ENCODE measurements at places on chromosomes 1 and 21. TPM values are rescaled to one million over a fixed set of nuclear protein-coding genes. Genes with fewer than 3 reads are reported as not detected.

Gene LEFTY2
- not detected for total RNA-seq

- DNase-seq = no peak
These were observed 79.6 kb downstream of the ATP1B1 start for GRCh38 chr1:169186106-169186505.

- DNase-seq = no peak
These were observed 27.2 kb upstream of the TTF2 start for GRCh38 chr1:117032681-117033539.

DNA sequence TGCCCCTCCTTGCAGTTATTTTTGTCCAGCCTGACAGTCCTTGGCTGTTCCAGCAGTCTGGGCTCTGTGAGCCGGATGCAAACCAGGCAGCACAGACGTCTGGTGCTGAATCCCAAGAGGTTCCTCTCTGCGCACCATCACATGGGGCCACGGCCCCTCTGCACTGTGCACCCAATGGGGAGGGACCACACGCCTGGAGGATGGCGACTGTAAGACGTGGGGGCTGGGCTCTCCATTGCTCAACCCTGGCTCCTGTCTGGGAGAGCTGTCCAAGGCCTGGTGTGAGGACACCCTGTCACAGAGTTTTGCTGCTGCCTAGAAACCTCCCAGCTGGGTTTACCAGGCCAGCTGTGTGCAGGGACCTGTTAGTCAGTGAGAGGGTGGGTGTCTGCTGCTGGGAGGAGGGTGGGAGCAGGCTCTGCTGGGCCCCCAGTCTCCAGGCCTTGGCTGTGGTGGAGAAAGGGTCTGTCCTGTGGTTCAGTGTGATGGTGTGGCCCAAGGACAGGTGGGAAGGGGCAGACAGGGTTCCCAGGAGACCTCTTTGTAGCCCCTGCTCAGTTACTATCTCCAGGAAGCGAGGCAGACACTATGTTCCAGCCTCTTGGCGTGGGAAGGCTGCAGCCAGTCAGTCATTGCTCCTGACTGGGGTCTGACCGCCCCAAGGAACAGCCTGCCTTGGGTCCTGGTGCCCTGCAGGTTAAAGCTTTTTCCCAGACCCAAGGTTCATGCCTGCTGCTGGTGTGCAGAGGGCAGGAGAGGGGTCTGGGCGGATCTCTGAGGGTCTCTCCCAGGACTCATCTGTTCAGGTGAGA is 13.8 kb downstream of the HEYL start:
- peak; percentile 91 for DNase-seq

GRCh38 chr21:25171438-25171837 is 435.8 kb downstream of the MRPL39 start:
- DNase-seq = no peak

DNA sequence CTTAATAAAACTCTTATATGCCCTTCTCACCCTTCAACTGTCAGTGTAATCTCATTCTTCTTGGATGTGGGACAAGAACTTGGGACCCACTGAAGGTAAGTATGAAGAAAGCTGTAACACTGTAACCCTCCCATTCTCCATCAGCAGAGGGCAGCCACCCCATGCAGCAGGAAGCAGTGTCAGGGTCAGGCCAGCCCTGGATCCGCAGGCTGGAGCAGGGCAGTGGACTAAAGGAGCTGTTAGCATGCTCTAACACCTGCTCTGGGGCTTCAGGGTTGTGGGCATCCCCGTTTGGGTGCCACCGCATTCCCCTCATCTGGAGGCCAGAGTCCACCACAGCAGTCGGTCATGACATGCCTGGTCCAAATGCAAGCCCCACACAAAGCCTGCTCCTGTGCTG is 156.5 kb downstream of the HIVEP3 start:
- DNase-seq = no peak

Gene MROH7
- under 0.01 TPM for total RNA-seq

- peak; percentile 56 for DNase-seq
These were observed 75.6 kb upstream of the CNIH3 start for GRCh38 chr1:224540535-224540934.

Gene DDX59
- 9.7 TPM for total RNA-seq

- no peak for DNase-seq
These were observed 13.9 kb downstream of the TEX50 start for GRCh38 chr1:173648880-173649605.

DNA sequence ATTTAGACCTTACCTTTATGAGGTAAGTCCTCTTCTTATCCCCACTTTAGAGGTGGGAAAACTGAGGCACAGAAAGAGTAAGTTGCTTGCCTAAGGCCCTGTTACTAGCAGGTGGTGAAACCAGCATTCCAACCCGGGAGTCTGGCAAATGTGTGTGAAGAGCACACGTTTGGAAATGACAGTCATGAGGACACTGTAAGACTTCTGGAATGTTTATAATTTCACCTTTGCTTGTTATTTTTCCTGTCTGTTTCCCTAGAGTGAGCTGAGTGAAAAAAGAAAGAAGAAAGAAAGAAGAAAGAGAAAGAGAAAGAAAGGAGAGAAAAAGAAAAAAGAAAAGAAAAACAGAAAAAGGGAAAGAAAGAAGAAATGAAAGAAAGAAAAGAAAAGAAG is 21.2 kb upstream of the LGALS8 start:
- DNase-seq = peak; percentile 62

DNA sequence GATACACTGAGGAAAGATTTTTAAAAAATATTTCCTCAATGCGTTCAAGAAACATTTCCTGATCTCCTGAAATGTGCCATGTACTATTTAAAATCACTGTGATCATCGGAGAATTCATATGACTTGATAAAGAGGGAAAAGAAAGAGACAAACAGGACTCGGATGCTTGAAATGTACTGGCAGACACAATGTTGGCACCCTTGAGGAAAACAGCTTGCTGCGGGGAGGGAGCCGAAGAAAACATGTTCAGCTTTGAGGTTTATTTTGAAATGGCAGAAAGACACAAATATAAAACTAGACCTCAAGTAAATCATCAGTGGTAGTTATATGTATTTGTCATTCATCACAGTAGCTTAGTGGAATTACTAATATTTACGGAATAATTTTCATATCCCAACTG is 100.9 kb upstream of the BRINP3 start:
- no peak for DNase-seq

GRCh38 chr1:84712276-84712874 is 22.1 kb upstream of the SSX2IP start:
- DNase-seq = peak; percentile 16

- DNase-seq = peak; percentile 64
These were observed at the start of gene RASAL2 for GRCh38 chr1:178093951-178094738. Gene RASAL2, plus strand, starts transcription at chr1:178094104. Its CDS starts 389 bp downstream, at chr1:178094493.

GRCh38 chr1:212062832-212063438 is 27.4 kb downstream of the DTL start:
- peak; percentile 59 for DNase-seq

DNA sequence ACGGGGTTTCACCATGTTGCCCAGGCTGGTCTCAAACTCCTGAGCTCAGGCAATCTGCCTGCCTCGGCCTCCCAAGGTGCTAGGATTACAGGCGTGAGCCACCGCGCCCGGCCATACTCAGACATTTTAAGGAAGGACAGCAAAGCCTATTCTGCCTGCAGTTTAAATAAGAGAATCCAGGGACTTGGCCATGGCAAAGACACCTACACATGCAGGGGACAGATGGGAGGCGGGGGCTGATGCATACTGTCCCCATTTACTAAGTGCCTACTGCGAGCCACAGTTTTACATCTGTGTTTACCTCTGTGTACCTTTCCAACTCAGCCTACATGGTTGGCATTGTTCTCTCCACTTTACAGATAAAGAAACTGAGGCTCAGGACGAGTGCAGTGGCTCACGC is 25.4 kb downstream of the LDLRAD2 start:
- no peak for DNase-seq

Gene PEX19
- 51.0 TPM for total RNA-seq

Gene RNASEL
- 4.5 TPM for total RNA-seq

DNA sequence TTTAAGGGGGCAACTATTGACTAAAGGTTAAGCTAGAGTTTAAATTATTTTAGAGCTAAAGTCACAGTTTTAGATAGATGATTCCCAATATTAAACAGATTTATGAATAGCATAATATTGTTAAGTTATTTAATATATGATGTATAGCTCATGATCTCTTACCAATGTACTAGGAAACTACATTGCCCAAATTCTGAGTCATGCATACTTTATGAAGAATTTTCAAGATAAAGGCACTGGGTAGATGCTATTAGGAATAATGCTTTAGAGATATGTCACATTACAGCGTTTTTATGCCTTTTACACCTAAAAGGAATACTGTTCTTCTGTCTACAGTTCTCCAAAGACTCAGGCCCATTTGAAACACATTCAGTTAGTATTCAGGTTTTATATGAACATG is 215.1 kb downstream of the NCAM2 start:
- no peak for DNase-seq

- no peak for DNase-seq
These were observed 123.7 kb upstream of the COP1 start for GRCh38 chr1:176330782-176331181.

DNA sequence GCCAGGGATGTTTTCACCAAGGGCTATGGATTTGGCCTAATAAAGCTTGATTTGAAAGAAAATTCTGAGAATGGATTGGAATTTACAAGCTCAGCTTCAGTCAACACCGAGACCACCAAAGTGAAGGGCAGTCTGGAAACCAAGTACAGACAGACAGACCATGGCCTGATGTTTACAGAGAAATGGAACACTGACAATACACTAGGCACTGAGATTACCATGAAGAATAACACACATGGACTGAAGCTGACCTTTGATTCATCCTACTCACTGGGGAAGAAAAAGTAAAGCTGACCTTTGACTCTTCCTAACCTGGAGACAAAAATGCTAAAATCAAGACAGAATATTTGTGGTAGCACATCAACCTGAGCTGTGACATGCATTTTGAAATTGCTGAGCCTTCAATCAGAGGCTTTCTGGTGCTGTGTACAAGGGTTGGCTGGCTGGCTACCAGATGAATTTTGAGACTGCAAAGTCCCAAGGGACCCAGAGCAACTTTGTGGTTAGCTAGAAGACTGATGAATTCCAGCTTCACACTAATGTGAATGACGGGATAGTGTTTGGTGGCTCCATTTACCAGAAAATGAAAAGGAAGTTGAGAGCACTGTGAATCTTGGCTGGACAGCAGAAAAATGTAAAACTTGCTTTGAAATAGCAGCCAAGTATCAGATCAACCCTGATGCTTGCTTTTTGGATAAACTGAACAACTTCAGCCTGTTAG is 190.4 kb upstream of the KCTD3 start:
- peak; percentile 8 for DNase-seq

Gene PODN
- 8.7 TPM for total RNA-seq

- DNase-seq = no peak
These were observed 32.5 kb upstream of the IVNS1ABP start for GRCh38 chr1:185349556-185349955.

DNA sequence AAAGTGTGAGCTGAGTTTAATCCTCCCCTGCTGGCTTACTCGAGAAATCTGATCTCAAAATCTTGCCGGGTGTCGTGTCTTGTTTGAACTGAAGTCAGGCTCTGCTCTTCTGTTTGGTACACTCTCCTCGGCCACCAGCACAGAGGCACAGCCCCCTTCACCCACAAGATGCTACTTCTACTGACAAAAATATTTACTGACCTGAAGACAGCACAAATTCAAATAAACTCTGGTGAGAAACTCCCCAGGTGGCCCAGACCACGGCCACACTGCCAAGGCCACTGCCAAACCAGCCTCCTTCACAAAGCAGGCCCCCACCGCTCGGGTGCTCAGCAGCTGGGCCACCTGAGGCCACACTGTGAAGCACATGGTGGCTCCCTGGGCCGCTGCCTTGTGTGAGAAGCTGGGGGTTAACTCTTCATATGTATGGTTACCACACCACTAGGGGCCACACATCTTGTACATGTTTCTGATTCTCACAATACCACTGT is 80.6 kb downstream of the TGFBR3 start:
- DNase-seq = no peak

DNA sequence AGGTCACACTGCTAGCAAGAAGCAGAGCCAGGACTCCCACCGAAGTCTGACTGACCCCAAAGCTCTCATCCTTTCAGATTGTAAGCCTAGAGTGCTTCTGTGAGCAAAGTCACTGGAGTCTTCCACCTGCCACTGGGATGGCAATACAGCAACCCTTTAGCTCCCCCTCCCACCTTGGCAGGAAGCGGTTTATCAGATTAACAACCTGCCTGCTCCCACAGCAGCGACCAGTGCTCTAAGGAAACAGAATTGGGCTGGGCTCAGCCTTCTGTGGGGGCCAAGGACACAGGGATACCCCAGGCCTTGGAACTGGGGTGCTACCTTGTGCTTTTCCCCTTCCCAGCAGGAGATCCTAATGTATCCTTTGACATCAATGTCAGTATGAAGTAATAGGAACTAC is 76.0 kb downstream of the GFI1 start:
- DNase-seq = no peak

DNA sequence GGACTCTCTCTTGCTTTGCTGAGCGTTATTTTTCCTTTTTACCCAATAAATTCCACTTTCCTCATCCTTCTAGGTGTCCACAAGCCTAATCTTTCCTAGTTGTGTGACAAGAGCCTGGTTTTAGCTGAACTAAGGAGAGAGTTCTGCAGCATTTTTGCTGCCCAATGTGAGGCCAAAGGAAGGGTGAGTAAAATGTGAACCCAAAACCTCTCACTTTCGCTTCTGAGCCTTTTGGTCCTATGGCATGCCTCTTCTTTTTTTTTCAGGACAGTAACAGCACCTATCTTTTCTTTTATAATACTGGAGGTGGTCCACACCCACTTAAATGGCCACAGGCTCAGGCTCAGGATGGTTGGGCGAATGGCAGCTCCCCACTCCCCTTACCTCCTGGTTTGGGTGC is 111.1 kb downstream of the COP1 start:
- no peak for DNase-seq

GRCh38 chr1:210232511-210233215 is at the start of gene SERTAD4:
Gene SERTAD4, plus strand, starts transcription at chr1:210232796. Its CDS starts 5,165 bp downstream, at chr1:210237961.
- DNase-seq = peak; percentile 31

DNA sequence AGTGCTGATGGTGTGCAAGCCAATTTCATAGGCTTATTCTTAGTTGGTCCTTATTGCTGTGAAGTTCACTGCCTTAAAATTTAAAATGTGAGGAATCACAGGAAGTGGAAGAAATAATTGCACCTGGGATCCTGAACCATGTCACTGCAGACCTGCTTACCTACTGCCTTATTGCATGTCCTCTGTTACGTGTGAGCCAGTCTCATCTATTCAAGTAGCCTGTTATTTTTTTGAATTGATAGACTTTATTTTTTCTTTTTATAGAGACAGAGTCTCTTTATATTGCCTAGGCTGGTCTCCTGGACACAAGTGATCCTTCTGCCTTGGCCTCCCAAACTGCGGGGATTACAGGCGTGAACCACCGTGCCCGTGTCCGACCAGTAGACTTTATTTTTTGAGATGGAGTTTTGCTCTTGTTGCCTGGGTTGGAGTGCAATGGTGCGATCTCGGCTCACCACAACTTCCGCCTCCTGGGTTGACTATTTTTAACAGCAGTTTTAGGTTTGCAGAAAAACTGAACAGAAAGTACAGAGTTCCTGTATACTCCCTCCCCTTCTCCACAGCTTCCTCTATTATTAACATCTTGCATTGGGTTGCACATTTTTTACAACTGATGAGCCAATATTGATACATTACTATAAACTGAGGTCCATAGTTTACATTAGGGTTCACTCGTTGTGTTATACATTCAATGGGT is 14.0 kb upstream of the DISC1 start:
- no peak for DNase-seq

- DNase-seq = no peak
These were observed 996 bp upstream of the MGST3 start for GRCh38 chr1:165629848-165630628.
